Left cardiac atrium (tissue), 4 donors: ENCODE measurements at places on chromosomes 3 and 15. TPM values are rescaled to one million over a fixed set of nuclear protein-coding genes. Genes with fewer than 3 reads are reported as not detected.

The BDH1 gene
- 31.4 TPM for total RNA-seq

GRCh38 chr3:183430325-183430957 lies 2.0 kb upstream of the MCF2L2 start:
- no peak for DNase-seq

GRCh38 chr15:98996624-98997023 lies 11.0 kb downstream of the PGPEP1L start:
- DNase-seq: no peak

DNA sequence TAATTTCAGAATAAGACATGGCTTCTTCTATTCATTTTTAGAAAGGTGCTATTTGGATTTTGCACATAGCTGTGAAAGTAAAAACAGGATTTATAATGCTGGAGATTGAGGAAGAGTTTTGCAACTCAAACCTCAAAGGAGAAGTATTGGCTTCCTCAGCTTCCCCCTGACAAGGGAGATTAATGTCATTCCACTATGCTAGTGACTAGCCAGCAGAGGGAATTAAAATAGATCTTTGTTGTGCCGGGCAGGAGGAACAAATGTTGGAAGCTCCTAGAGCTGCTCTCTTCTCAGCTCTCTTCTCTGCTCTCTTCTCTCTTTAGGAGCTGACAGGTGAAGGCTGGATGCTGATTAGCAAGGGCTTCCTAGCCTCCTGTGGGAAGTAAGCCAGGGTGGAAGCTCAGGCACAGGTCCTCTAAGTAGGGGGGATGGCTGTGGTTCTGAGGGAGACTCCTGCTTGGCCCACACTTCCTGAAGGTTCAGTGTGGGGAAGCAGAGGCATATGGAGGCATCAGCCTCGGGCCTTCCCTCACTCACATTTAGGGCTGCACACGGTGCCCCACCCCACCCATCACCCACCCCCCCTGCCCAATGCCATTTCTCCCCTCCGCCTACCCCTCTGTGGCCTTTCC lies 29.6 kb downstream of the CX3CR1 start:
- no peak for DNase-seq

DNA sequence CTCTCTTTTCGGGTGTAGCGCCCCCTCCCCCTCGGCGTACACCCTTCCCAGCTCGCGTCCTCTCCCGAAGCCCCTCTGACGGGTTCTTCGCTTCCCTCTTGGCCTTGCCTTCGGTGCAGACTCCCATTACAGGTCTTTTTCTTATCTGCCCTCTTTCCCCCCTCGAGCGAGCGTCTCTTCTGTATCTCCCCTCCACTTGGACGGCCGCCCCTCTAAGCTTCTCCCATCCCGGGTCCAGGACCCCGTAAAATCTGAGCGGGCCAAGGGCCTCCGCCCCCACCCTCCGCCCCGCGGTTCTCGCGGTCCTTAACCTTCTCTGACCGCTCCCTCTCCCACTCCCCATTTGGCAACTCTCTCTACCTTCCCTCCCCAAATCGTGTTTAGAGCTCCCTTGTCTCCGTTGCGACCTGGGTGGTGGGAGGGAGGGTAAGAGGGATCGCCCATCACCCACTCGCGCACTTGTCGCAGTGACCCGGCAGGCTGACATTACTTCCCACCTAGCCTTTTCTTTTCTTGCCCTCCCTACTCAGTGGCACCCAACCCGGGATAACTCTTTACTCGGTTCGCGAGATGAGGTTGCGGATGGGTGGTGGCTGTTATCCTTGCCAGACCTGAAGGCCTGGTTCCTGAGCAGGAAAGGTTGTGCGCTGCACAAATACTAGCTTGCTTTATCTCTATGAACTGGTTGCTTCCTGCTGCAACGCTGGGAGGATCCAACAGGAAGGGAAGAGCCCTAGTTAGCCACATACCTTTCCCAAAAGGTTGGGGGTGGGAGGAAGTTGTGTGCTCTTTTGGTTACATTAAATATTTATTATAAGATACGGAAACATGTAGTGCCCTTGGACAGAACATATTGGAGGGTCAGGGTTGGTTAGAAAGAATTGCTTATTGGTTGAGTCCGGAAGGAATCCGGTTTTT lies 922 bp downstream of the RAB11A start:
- peak; percentile 77 for DNase-seq

DNA sequence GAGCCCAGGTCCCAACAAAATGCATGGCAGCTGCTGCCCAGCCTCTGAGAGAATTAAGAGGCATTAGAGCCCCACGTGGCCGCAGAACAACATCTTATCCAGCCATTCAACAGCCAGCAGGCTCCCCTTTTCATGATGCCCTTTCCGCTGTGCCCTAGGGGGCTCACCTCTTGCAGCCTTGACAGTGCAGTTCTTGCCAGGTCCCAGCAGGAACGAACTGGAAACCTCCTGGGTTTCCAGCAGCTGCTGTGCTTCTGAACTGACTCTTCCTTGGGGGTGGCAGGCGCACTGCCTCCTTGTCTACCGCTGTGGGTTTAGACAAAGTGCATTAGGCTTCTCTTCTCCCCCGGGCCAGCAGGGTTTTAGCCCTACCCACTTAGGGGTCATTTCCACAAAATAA lies 85.2 kb downstream of the FAM174B start:
- DNase-seq: no peak
